ENCODE measurements at places on chromosomes 7 and 10.
A peak's percentile ranks its signal among the peaks of the same experiment; 100 is the strongest.

DNA sequence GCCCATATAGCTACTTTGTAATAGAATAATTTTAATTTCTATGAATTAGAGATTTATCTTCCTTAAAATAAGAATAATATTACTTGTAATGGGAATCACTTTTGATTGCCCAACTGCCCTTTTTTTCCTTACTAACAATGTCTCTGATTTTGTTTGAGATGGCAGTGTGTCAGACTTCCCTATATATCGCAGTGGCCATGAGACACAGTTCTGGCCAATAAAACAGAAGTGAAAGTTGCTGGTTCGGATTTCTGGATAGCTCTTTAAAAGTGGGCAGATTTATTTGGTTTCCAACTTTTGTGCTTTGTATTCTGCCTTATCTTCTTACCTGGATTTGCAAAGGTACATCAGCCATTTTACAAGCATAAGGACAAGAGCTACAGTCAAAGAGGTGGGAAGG, 170.2 kb downstream of the PPP1R17 start:
- DNase-seq: no peak

DNA sequence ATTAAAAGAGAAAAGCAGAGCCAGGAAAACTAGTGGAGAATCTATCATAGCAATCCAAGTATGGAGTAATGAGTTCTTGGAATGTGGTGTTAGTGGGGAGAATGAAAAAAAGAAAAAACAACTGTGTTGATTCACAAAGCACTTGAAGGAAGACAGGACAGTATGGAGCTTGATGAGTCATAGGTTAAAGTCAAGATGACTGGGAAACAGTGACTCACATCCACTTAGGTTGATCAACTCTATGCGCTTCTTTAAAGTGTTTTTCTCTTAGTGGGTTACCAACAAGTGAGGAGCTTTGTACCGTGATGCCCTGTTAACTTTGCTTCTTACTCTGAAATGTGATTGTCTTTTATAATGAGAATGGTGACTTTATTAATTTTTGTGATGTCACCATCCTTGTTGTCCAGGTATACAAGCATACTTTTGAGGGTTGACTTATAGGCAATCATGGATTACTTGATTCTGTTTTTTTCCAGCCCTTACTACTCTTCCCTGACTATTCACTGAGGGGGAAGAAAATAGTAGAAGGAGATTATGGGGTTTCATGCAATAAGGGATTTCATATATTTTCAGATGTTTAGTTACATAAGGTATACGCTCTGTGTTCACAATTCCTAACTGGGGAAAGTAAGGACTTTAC, 32.1 kb upstream of the MDFIC start:
- DNase-seq: no peak

GRCh38 chr7:138075350-138075749, 909 bp upstream of the AKR1D1 start:
- DNase-seq: no peak

GRCh38 chr10:48556065-48556464, 48.8 kb downstream of the ARHGAP22 start:
- DNase-seq: no peak

DNA sequence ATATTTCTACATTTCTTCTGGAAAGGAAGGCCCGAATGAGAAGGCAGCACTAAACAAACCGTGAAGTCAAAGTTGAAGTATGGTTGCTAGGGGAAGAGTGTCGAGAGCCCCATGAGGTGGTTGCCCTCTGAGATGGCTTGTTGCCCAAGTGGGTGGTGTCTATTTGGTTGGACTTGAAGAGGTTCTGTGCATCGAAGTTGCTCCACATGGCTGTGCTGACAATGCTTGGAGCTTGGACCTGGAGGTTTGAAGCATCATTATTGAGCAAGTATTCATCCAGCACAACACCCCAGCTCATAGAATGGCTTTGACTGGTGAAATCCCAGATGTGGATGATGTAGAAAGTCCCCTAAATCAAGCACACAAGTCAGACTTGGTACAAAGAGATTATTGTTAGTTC, 165.2 kb upstream of the CDCA7L start:
- DNase-seq: peak; percentile 9

GRCh38 chr7:55016061-55016745, 2.6 kb upstream of the EGFR start:
- DNase-seq: no peak

DNA sequence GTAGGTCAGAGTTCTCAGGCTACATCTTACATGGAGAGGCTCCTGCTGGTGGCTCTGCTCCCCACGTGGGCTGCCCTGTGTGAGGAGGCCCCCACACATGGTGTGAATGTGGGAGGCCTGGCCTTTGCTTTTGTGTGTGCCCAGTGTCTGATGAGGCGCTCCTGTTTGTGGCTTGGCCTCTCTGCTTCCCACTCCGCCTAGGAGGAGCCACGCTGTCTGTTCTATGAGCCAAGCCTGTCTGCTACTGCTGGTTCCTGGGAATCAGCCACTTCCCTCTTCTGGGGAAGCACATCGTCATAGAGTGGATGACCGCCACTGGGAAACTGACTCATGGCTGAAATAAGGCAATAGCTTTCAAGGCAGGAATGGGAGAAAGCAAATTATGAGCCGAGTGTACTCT, 87.1 kb downstream of the CYP26A1 start:
- no peak for DNase-seq

DNA sequence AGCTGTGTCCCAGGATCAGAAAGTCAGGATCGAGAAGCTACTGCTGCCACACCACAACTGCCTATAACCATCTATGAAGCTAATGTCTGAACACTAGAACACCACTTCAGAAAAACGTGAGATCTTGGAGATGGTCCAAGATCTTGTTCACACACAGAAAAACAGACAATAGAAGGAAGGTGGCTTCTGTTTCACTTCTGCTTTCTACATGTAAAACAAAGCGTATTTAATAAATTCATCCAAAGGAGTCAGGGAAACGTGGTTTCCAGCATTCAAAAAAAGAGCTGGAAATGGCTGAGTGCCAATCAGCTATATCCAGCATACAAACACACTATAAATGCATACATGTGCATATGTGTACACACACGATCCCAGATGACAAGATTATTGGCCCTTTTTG, 70.2 kb upstream of the CCDC71L start:
- no peak for DNase-seq

- no peak for DNase-seq
These were observed 80.2 kb upstream of the CACNB2 start for GRCh38 chr10:18059826-18060559.

- DNase-seq: no peak
These were observed 104.5 kb downstream of the GRID1 start for GRCh38 chr10:86261941-86262687.

DNA sequence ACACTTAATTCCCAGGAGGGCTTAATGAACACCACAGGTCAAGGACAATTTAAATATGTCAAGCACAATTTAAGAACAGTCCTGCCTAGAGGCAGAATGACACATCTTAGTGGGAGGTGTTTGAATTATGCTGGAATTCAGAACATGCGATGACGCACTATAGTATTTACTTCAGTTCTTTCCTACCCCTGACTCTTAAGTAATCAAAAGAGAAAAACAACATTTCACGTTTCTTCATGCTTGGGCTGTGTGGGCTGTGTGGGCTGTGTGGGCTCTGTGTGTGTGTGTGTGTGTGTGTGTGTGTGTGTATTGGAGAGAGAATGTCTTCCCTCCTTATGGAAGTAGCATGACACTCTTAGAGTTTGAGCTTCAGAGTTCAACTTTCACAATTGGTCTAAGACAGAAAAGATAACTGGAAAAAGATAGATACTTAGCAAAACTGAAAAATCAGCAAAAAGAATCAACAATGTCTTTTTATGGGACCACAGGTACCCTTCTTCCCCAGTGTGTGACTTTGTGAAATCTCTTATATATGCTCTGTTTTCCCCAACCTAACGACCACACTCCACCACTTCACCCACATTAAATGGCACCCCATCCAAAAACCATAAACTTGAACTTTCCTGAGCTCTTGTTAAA, 33.7 kb upstream of the CABCOCO1 start:
- DNase-seq: no peak

DNA sequence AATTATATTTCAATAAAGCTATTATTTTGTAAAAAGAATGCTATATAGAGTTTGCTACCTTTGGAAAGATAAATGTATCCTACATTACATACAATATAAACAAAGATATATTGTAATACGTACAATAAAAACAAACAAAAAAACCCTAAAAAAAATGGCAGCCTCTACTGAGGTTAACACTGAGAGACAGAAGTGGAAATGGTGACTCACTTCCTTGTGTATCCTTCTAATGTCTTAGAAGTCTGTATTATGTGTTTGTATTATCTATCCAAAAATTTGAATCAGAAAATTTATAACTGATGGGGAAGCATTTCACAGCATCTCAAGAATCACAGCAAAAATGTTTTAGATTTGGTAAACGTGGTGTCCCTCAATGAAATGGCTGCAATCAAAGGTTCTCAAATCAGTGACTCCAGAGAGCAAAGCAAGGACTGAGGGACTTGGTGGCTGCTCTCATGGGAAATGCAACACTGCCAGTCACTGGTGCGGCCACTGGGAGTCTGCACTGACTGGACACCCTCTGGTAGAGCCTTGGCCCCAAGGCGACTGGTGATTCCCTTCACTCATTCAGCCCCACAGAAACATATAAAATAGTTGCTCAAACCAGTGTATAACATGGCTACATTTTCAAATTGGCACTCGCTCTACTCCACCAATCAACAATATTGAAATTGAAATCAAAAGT, 53.8 kb downstream of the PANK1 start:
- DNase-seq: no peak

DNA sequence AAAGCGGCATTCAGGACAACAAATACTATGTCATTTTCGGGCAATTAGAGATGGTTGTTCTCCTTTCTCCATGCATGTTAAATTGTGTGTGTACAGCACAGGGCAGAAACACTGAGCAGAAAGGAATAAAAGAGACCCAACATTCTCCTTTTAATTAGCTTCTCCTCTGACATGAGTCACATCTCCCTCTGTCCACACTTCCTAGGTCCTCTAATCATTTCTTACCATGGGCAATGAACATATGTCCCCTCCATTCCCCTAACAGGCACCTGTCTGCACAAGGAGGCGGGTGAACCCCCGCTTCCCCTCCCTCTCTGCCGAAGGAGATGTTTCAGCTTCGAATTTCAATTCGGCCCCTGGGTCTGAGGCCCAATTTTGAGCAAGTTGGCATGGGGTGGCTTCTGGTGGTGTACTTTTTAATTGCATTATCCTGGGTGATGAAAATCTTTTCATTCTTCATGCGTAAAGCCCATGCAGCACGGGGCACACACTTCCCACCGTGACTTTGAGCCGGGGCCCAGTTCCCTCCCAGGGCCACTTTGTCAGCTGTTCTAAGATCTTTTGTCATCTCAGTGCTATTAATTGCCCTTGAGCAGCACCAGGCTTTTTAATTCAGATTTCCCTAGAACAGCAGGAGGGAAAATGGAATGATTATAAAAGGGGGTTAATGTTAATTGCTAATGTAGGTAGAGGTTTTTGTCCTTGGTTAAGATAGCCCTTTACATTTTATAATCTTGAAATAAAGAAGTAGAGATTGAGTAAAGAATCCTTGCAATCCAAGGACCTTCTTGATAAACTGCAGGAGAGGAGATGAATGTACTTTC, 219.5 kb upstream of the NRP1 start:
- no peak for DNase-seq

GRCh38 chr10:123395906-123396305, 241.7 kb downstream of the BUB3 start:
- DNase-seq: no peak

GRCh38 chr7:151232091-151232916, at the start of gene CHPF2:
CHPF2 (plus strand) TSS chr7:151232483; CDS start chr7:151234012, 1,529 bp downstream.
- DNase-seq: peak; percentile 41

GRCh38 chr7:3063016-3063753, 19.5 kb upstream of the CARD11 start:
- no peak for DNase-seq

GRCh38 chr10:121076776-121077715, 225.9 kb downstream of the WDR11 start:
- no peak for DNase-seq

- no peak for DNase-seq
These were observed 32.4 kb downstream of the NKX2-3 start for GRCh38 chr10:99565166-99565565.

DNA sequence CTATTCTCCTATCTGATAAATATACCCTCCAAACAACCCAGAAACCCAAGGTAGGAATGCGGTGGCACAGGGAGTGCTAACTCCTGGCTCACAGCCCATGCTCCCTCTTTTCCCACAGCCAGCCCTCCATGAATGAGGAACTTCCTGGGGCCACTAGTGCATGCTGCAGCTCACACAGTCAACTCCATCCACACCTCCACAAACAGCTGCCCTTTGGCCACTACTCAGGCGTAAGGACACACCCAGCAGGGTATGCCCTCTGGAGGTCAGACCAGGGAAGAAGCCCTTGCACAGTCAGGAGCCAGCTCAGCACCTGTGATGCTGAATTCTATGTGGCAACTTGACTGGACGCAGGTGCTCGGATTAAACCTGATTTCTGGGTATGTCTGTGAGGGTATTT, 85.2 kb upstream of the PIK3CG start:
- no peak for DNase-seq

GRCh38 chr7:123745437-123745836, 3.4 kb downstream of the WASL start:
- no peak for DNase-seq

- no peak for DNase-seq
These were observed 339.1 kb upstream of the NPVF start for GRCh38 chr7:25567430-25567829.

GRCh38 chr10:10520491-10521385, 496.9 kb upstream of the CELF2 start:
- DNase-seq: no peak

DNA sequence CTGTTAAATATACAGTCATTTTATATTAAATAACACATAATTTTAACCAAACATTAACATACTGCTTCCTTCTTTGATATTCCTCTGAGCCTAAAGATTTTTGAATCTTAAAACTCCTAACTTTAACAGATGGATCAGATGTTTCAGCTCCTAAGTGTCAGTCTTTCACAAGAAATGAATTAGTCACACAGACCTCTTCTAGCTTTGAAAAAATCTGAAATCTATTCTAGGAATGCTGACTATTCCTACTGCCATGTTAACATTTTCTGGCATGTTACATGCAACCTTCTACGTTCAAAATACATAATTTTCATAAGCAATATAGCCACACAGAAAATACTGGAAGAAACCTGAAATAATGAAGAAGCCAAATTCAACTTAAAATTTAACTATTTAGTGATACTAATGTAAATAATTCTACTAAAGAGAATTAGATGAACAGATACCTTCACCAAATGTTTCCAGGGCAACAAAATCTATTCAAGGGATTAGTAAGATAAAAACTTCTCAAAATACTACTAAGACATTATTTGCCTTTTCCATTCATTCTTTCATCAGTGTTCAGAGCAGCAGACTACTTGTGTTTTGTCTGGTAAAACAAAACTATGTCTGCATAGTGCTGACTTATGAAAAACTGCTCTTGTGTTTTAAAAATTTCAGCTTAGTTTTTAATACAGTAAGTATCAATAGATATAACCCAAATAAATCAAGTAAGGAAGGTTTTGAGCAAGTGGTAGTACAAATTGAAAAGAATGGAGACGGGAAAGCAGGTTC, 9.2 kb downstream of the JMJD1C start:
- DNase-seq: no peak

DNA sequence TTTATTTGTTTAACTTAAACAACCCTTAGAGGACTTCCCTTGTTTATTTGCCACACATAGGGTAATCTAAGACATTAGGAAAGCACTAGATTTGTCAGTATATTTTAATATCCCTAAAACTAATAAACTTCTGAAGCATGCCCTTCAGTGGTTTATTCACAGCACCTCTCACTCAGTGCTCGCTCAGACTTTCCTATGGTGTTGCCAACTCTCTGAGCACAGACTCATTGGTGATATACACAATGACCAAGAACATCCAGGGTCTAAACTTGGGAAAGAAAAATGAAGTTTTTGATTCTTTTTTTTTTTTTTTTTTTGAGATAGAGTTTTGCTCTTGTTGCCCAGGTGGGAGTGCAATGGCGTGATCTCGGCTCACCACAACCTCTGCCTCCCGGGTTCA, 82.2 kb downstream of the RAB11FIP2 start:
- DNase-seq: no peak

Measured in NCI-H524 (cell line).